WTC11 (cell line): ENCODE measurements at places on chromosomes 12 and 14. TPM values are rescaled to one million over a fixed set of nuclear protein-coding genes. Genes with fewer than 3 reads are reported as not detected.

GRCh38 chr12:28814246-28814645 is 334.8 kb upstream of the FAR2 start:
- DNase-seq = no peak
- no peaks in the 10 kb centered on the region for H3K27me3 ChIP-seq
- no peak overlapping the region for H3K27ac ChIP-seq
- H3K4me1 ChIP-seq = peaks cover 7% of the 10 kb centered on the region; the same call in 1 of the 2 replicates
- H3K36me3 ChIP-seq = peaks cover 16% of the 10 kb centered on the region

GRCh38 chr12:22529281-22530060 is 14.9 kb downstream of the C2CD5 start:
- H3K27me3 ChIP-seq = no peaks in the 10 kb centered on the region
- DNase-seq = no peak
- H3K27ac ChIP-seq = no peak overlapping the region
- no peaks in the 10 kb centered on the region for H3K4me1 ChIP-seq
- peaks cover 35% of the 10 kb centered on the region for H3K36me3 ChIP-seq

GRCh38 chr14:22155571-22155970 is 433.5 kb downstream of the DAD1 start:
- H3K4me3 ChIP-seq = no peak overlapping the region
- peaks cover 28% of the 10 kb centered on the region for H3K36me3 ChIP-seq
- no peak overlapping the region for H3K27ac ChIP-seq
- H3K4me1 ChIP-seq = peaks cover 11% of the 10 kb centered on the region
- DNase-seq = no peak

GRCh38 chr12:104888481-104888880 is 69.6 kb downstream of the SLC41A2 start:
- DNase-seq = no peak
- no peaks in the 10 kb centered on the region for H3K4me1 ChIP-seq
- H3K27ac ChIP-seq = no peak overlapping the region
- no peak overlapping the region for H3K4me3 ChIP-seq
- H3K27me3 ChIP-seq = no peaks in the 10 kb centered on the region
- H3K36me3 ChIP-seq = peaks cover 13% of the 10 kb centered on the region

- peak overlapping the region; percentile 56 for H3K4me3 ChIP-seq
- H3K36me3 ChIP-seq = no peaks in the 10 kb centered on the region
- peak overlapping the region; percentile 94 for H3K27ac ChIP-seq
Measured at GRCh38 chr12:120402217-120402616, 33.3 kb upstream of the MSI1 start.

- H3K4me1 ChIP-seq = peaks cover 12% of the 10 kb centered on the region
- no peak for DNase-seq
- no peak overlapping the region for H3K4me3 ChIP-seq
Measured at GRCh38 chr12:6979021-6979420, 8.3 kb downstream of the EMG1 start.

DNA sequence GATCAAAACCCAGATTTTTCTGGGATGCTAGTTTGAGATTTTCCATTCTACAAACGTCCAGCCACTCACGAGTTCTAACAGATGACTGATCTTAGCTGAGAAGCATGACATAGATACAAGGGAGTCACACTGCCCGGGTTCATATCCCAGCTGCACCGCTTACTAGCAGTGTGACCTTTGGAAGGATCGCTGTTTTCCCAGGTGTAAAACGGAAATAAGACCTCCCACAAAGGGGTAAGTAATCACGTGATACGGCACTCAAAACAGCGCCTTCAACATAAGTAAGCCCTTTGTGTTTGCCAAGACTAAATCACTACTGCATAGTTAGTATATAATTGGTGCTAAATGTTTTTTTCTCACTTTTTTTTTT is 624 bp upstream of the PWP1 start:
- H3K36me3 ChIP-seq = peaks cover 21% of the 10 kb centered on the region
- peaks cover 14% of the 10 kb centered on the region for H3K4me1 ChIP-seq
- H3K27me3 ChIP-seq = no peaks in the 10 kb centered on the region
- H3K4me3 ChIP-seq = peak overlapping the region; percentile 98
- peak overlapping the region; percentile 100 for H3K27ac ChIP-seq

DNA sequence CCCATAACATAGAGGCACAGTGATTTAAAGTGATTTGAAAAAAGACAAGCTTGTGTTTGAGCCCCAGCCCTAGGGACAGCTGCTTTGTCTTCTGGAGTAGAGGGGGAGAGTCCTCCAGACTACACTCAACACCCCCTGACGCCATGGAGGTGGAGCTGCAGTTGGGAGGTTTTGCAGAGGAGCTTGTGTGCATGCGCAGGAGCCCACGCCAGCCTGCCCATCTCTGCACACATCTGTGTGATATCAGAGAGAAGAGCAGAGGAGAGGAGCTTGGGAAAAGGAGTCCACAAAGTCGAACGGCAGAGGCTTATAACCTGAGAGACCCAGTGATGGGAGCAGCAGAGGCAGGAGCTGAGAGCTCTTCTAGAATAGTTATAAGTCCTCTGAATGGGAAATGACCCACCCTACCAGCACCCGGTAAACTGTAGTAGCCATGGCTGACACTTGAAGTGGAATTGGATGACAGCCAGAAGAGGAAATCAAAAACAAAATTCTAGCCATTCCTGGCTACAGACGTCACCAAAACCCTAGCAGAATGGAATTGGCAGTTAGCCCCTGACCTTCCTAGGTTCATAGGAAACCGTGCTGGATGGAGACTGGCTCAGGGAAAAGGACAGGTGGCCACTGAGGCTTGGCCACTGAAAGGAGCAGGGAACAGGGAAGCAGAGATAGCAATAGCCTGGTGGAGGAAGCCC is 185.1 kb upstream of the VASH1 start:
- no peaks in the 10 kb centered on the region for H3K27me3 ChIP-seq
- no peak overlapping the region for H3K27ac ChIP-seq
- no peaks in the 10 kb centered on the region for H3K36me3 ChIP-seq
- H3K4me3 ChIP-seq = no peak overlapping the region
- H3K4me1 ChIP-seq = no peaks in the 10 kb centered on the region

- no peak overlapping the region for H3K27ac ChIP-seq
- peaks cover 13% of the 10 kb centered on the region for H3K4me1 ChIP-seq
- no peaks in the 10 kb centered on the region for H3K27me3 ChIP-seq
- DNase-seq = no peak
- H3K4me3 ChIP-seq = no peak overlapping the region
- no peaks in the 10 kb centered on the region for H3K36me3 ChIP-seq
Measured at GRCh38 chr12:90099288-90099687, 390.6 kb upstream of the ATP2B1 start.

GRCh38 chr14:99245564-99246511 is 26.2 kb downstream of the BCL11B start:
- H3K4me1 ChIP-seq = peaks cover 78% of the 10 kb centered on the region
- no peaks in the 10 kb centered on the region for H3K27me3 ChIP-seq
- H3K4me3 ChIP-seq = peak overlapping the region; percentile 73
- DNase-seq = peak; percentile 88
- H3K36me3 ChIP-seq = peaks cover 3% of the 10 kb centered on the region

Gene PRB2
- total RNA-seq = not detected in 3 replicates

Gene GLT1D1
- total RNA-seq = 1.4 to 1.5 TPM (median 1.5 TPM) in 3 replicates

Gene TAS2R42
- not detected in 3 replicates for total RNA-seq

Gene CLEC7A
- 0.09 to 0.92 TPM (median 0.48 TPM) in 3 replicates for total RNA-seq

Gene MPHOSPH9
- total RNA-seq = 47.5 to 59.0 TPM (median 52.8 TPM) in 3 replicates

Gene TESPA1
- total RNA-seq = 0.21 to 0.39 TPM (median 0.25 TPM) in 3 replicates

Gene GLIPR1L2
- total RNA-seq = 0.30 to 0.32 TPM in 2 of 3 replicates, not detected in the other
